ENCODE measurements at places on chromosomes 3 and 15. TPM values are rescaled to one million over a fixed set of nuclear protein-coding genes. Genes with fewer than 3 reads are reported as not detected.
A peak's percentile ranks its signal among the peaks of the same experiment; 100 is the strongest.

The ELL3 gene
- polyA plus RNA-seq = 3.7 TPM

The PP2D1 gene
- polyA plus RNA-seq = 0.53 TPM

The STAC gene
- 30.1 TPM for polyA plus RNA-seq

The CACNA2D2 gene
- polyA plus RNA-seq = 7.0 TPM

The ANKRD63 gene
- polyA plus RNA-seq = 0.34 TPM

The CCR2 gene
- polyA plus RNA-seq = 0.87 TPM

The COL6A5 gene
- 0.13 TPM for polyA plus RNA-seq

The TAMM41 gene
- polyA plus RNA-seq = 15.1 TPM

The RSL24D1 gene
- 87.1 TPM for polyA plus RNA-seq

The GOLGA8S gene
- polyA plus RNA-seq = 0.84 TPM

The DUOX1 gene
- 3.2 TPM for polyA plus RNA-seq

DNA sequence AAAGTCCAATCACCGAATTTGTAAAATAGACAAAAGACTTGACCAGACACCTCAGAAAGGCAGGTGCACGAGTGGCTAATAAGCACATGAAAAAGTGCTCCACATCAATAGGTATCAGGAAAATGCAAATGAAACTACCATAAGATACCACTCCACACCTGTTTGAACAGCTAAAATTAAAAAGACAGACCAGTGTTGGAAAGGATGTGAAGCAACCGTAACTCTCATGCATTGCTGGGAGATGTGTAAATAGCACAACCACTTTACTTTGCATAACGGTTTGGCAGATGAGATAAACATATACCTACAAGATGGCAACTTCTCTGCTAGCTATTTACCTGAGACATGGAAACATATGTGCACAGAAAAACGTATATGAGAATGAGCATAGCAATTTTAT, 56.9 kb downstream of the CADPS start:
- no peak for DNase-seq

GRCh38 chr3:61505197-61505596, 56.2 kb upstream of the PTPRG start:
- DNase-seq = no peak

- DNase-seq = no peak
Observed at GRCh38 chr3:46734773-46735172, 17.1 kb upstream of the PRSS50 start.

DNA sequence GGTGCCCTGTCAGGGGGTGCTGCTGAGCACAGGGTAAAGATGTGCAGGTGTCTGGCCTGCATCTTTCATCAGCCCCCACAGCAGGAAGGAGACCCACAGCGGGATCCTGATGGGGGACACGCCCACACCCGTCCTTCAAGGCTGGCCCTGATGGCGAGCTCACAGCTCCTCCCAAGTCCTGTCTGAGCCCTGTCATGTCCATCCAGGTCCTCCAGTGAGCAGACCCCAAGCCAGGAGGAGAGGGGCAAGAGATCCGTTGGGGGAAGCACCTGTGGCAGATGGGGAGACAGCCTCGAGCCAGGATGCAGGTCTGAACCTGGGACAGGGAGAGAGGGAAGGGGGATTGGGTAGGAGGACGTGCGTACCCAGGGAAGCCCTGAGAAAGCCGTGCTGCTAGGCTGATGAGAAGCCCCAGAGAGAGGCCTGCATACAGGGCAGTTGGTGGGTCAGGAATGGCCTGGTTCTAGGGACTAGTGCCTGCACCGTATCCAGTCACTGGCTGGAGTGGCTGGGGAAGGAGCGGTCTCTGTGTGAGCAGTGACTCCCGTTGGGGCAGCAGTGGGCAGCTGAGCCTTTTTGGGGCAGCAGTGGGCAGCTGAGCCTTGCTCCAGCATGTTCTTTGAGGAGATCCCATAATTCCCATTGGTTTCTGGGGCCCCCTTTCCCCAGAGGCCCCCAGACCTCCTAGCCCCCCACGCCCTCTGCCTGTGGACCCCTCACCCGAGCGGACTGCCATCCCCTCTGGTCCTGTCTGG, 133.3 kb upstream of the MEF2A start:
- no peak for DNase-seq

- DNase-seq = no peak
Observed at GRCh38 chr3:48759071-48759470, 42.0 kb upstream of the IP6K2 start.

GRCh38 chr3:194871143-194871863, 185.6 kb downstream of the FAM43A start:
- peak; percentile 73 for DNase-seq

- DNase-seq = no peak
Observed at GRCh38 chr3:154018100-154018696, 103.0 kb upstream of the ARHGEF26 start.

DNA sequence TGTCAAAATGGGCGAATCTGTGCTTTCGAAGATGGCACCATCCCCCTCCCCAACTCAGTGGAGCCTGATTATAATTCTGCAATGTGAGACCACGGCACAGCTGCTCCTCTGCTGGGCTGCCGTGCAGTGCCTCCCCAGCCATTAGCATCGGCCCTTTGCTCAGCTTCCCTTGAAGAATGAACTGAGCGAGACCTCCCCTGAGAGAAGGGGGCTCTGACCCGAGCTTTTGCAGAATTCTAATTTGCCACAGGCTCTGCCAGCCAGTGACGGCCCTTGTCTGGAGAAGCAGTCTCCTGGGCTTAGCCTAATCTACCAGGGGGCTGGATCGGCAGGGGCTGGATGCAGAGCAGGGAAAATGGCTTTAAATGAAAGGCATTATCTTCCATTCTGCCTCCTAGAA, 57.2 kb downstream of the GLDN start:
- DNase-seq = no peak

- DNase-seq = no peak
Observed at GRCh38 chr3:146732325-146732724, 127.2 kb upstream of the PLSCR5 start.

- DNase-seq = no peak
Observed at GRCh38 chr15:77347197-77347596, 72.7 kb downstream of the PEAK1 start.

GRCh38 chr3:12557473-12558100, 700 bp downstream of the MKRN2 start:
- peak; percentile 15 for DNase-seq

- no peak for DNase-seq
Observed at GRCh38 chr3:66017591-66017990, 21.1 kb downstream of the MAGI1 start.

DNA sequence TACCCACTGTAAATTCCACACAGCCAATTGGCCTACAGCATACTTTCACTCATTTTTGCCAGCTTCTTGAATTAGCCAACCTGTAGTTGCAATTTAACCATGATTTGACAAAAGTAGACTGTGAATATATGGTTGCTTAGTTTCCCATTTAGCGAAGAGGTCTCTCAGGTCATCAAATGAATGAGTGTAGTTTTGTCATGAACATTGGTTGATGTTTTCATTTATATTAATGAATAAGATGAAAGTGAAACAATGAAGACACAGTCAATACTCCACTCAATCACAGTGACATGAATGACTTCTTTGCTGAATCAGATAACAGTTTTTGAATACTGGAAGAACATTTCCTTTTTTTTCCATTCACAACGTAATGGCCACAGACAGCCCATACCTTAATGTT, 15.3 kb upstream of the FAM3D start:
- no peak for DNase-seq

DNA sequence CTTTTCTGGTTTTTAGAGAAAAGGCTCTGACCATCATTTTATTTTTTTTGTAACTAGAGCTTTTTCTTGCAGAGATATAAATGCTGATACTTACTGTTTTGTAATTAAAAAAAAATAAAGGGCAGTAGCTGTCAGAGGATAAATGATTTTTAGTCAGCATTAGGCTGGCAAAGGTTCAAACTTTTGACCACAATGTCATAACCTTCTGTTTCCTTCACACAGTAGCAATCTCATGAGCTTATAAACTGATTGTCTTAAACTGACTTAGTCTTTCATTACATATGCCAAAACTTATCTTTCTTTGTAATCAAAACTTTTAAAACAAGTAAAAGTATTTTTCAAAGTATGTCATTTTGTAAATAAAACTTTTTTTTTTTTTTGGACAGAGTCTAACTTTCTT, 841.9 kb downstream of the OTOL1 start:
- no peak for DNase-seq

DNA sequence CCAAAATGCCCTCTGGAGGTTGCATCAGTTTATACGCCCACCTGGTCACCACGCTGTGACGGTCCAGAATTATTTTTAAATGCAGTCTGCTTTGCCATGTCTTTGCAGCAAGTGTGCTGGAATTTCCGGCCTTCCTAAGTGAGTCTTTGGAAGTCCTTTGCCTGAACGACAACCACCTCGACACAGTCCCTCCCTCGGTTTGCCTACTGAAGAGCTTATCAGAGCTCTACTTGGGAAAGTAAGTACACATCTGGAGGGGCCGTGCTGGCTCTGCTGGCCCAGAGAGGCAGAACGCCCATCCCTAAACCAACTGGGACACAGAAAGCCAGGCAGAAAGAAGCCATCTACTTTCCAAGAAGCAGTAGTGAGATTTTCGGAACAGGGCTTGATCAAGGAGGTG, 101.8 kb downstream of the LRRK1 start:
- DNase-seq = no peak

- peak; percentile 73 for DNase-seq
Observed at GRCh38 chr15:100114100-100114499, 227.7 kb downstream of the ADAMTS17 start.

DNA sequence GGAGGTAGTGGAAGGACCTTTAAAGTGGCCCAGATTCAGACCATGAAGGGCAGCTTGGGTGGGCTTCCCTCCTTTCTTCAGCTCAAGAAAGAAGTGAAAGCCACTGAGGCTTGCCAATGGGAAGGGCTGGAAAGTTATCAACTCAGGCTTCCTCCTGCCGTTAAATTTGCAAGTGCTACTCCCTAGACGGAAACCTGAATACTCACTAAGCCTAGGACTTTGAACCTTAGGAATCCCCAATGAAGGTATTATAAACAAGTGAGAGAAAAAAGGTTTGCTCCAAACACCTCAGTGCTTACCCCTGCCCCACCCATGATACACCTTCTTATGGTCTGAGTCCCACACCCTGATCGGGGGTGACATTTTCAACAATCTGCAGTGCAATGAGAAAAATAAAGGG, 396.4 kb downstream of the SHQ1 start:
- DNase-seq = no peak

DNA sequence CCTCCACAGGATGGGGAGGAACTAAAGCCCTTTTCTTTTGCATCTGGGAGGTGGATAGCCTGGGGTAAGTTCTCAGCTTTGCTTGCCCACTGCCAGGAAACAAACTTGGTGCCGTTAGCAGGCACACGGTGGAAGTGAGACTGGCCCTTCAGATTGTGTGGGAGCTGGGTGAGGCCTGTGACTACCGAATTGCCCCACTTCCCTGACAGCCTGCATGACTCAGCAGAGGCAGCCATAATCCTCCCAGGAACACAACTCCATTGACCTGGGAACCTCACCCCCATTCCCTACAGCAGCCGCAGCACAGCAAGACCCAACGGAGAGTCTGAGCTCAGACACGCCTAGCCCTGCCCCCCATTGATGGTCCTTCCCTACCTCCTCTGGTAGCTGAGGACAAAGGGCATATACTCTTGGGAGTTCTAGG, 282.6 kb downstream of the KLF13 start:
- no peak for DNase-seq

DNA sequence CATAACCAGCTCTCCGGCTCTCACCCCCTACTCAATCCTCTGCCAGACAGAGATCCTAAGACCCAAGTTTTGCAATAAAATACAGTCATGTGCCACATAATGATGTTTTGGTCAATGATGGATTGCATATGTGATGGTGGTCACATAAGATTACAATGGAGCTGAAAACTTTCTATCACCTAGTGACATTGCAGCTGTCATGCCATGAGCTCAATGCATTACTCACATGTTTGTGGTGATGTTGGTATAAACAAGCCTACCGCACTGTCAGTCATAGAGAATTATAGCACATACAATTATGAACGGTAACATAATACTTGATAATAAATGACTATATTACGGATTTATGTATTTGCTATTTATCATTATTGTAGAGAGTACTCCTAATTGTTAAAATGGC, 26.9 kb upstream of the SAMMSON start:
- no peak for DNase-seq

DNA sequence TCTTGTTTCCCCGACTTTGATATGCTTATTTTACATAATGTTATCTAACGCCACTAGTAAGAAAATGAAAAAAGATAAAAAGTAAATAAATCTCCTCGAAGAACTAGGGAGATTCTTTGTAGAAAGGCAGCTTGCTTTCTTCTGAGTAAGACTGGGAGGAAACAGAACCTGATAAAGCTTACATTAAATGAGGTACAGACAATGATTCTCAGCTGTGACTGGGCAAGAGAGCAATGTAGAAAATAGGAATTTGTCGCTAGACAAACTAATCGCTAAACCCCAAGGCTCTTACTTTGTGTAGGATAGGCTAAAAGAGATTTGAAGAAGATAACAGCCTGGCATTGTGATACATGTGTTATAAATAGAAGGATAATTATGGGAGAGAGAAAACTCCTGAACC, 919.0 kb upstream of the ALCAM start:
- no peak for DNase-seq

GRCh38 chr15:96851613-96852012, 521.1 kb downstream of the NR2F2 start:
- no peak for DNase-seq

DNA sequence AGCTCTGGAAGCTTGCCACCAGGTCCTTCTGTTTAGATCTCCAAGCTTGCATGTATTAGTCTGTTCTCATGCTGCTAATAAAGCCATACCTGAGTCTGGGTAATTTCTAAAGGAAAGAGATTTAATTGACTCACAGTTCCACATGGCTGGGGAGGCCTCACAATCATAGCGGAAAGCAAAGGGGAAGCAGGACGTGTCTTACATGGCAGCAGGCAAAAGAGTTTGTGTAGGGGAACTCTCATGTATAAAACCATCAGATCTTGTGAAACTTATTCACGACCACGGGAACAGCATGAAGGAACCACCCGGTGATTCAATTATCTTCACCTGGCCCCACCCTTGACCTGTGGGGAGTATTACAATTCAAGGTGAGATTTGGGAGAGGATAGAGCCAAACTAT, 147.0 kb upstream of the PROK2 start:
- DNase-seq = no peak

GRCh38 chr3:179276743-179277142, 25.8 kb upstream of the KCNMB3 start:
- no peak for DNase-seq

GRCh38 chr3:130779031-130779430, 32.4 kb upstream of the PIK3R4 start:
- DNase-seq = no peak

DNA sequence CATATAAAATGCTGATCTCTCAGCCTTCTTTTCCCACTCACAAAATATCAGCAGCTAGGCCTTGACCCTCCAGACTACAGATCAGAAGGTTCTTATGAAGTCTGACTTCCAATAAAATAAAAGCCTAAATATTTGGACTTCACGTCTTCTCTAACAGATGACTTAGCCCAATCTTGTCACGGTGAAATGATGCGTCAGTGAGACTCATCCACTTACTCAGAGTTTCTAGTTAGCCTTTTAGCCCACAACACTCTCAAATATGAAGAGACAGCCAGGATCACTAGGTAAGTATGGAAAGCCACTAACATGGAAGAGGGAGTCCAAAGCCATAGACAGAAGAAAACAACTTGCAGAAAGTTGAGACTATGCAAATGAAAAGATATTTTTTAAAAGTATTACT, 601.2 kb downstream of the PYDC2 start:
- no peak for DNase-seq

- DNase-seq = no peak
Observed at GRCh38 chr3:127226946-127227842, 34.3 kb downstream of the PRR23E start.

Data from muscle of back (tissue), 13 donors.